ENCODE measurements at places on chromosomes 5 and 9.
A peak's percentile ranks its signal among the peaks of the same experiment; 100 is the strongest.

DNA sequence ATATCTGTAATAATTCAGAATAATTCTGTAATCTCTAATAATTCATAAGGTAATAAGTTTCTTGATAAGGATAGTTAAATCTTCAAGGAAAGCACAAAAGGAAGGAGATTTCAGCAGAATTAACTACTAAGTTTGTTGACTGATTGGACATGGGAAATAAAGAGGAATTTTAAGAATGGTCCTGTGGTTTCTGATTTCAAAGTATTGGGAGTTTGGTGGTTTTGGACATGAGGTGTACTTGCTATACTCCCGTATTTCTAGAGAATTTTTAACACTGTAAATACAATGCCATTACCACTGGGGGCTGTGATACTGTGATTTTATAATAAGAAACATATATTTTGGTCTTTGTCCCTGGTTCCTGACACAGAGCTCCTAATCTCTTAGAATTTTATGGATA lies 123.9 kb downstream of the UNC13B start:
- peak; percentile 16 for DNase-seq

GRCh38 chr5:126938466-126938865 lies 91.9 kb downstream of the MARCHF3 start:
- DNase-seq = peak; percentile 44

- no peak for DNase-seq
These were observed 230.9 kb downstream of the AUH start for GRCh38 chr9:91130796-91131318.

DNA sequence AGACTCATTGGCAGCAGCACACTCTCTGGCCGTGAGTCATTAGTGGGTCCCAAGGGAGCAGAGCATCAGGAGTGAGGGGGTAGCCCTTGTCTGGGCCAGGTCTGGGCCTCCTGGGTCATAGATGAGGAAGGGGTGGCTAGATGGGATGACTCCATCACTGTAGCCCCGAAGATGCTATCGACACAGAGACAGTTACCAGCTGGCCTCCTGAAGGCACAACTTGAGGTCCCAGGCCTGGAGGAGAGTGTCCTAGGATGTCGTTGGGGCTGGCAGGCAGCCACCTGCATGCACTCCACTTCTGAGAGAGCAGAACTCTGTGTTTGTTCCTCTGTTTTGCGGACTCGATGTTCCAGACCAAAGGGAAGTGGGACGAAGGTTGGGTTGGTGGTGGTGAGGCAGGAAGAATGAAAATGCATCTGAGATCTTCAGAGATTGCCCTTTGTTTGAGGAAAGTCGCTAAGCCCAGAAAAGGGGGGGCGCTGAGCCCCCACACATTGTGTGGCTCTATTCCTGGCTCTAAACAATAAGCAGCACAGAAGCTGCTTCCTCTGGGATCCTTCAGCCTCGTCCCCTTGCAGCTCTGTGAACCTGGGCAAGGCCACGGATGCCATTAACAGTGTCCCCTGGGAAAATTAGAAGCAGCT lies 4.7 kb downstream of the BTNL9 start:
- DNase-seq = no peak

- no peak for DNase-seq
These were observed 3.8 kb downstream of the TCOF1 start for GRCh38 chr5:150361301-150361700.

GRCh38 chr5:149114403-149115312 lies 26.6 kb upstream of the ABLIM3 start:
- DNase-seq = peak; percentile 61

DNA sequence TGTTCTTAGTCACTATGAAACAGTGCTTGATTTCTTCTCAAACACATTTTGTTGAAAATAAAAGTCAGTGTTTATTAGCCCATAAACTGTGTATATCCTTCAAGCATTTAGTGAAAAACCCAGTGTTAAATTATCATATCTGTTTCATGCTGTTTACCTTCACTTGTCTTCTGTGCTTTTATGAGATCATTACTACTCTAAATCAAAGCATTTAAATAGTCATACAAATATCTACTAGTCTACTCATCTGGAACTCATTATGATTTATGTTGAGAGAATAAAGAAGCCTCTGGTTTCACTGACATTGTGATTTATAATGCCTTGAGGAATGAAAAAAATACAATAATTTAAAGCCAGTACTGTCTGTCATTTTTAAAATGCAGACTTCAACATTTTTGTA lies 366.5 kb downstream of the SLCO4C1 start:
- no peak for DNase-seq

DNA sequence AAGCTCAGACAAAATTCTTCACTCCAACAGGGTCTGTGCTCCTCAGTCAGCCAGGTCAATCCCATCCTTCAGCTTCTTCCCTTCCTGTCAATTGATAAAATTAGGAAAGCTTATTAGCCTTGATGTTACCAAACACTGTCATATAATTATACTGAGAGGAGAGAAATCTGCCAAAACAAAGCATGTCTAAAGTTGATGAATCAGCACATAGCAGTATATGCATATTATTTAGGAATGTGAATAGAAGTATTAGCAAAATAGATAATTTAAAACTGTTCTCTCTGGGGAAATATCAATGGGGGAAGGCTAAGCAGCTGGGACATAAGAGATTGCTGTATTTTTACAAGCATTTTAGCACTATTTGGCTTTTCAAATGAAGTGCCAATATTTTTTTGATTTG lies 107.1 kb downstream of the SAXO1 start:
- no peak for DNase-seq

GRCh38 chr9:113992994-113993393 lies 85.1 kb downstream of the AMBP start:
- no peak for DNase-seq

- DNase-seq = no peak
These were observed 79.4 kb downstream of the SLC1A3 start for GRCh38 chr5:36685631-36686288.

GRCh38 chr9:70385426-70385825 lies 29.0 kb downstream of the KLF9 start:
- no peak for DNase-seq

GRCh38 chr9:127767909-127768331 lies 10.5 kb downstream of the SH2D3C start:
- DNase-seq = no peak

GRCh38 chr5:119366540-119366881 lies 10.7 kb downstream of the TNFAIP8 start:
- DNase-seq = no peak

GRCh38 chr9:36802201-36802920 lies 229.7 kb downstream of the MELK start:
- DNase-seq = no peak

- DNase-seq = no peak
These were observed 38.4 kb downstream of the CDKL3 start for GRCh38 chr5:134328619-134329018.

All from AG09319 (cell line).